ENCODE measurements at places on chromosomes 5 and 9.

DNA sequence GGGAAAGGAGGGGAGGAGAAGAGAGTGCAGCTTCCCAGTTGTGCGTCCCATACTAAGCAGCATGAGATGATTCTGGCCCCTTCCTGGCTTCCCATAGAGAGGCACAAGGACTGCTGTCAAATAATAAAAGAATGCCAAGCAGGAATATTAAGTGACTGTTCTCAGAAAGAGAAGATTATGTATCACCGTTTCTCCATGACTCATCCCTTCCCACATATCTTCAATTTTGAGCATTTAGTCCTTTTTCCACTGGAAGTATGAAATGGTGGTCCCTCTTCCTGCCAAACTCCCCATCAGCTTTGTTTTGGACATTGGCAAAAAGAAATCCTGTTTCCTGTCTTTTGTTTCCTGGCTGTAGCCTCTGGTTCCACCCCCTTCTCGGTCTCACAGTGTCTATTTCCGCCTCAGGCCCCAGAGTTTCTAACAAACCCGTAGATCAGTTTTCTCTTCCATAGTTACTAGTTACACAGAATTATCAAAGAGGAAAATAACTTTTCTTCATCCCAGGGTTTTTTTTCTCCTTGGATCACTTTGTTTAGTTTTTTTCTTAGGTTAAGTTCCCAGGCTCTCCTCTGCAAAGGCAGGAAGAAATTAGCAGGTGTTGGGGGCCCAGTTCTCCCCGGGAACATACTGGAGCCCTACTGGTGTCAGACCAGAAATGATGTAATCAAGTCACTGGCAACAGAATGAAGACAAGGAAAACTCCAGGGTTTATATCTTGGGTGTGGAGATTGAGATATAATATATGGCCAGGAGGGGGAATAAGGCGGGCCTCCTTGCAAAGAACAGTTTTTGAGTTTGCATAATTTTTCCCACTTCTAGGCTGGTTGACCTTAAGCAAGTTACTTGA is 26.4 kb upstream of the ARHGAP26 start:
- peak; percentile 62 for DNase-seq

GRCh38 chr9:87498046-87498810 is 561 bp downstream of the DAPK1 start:
- peak; percentile 8 for DNase-seq

GRCh38 chr9:99184475-99185347 is 37.0 kb downstream of the ALG2 start:
- peak; percentile 95 for DNase-seq

DNA sequence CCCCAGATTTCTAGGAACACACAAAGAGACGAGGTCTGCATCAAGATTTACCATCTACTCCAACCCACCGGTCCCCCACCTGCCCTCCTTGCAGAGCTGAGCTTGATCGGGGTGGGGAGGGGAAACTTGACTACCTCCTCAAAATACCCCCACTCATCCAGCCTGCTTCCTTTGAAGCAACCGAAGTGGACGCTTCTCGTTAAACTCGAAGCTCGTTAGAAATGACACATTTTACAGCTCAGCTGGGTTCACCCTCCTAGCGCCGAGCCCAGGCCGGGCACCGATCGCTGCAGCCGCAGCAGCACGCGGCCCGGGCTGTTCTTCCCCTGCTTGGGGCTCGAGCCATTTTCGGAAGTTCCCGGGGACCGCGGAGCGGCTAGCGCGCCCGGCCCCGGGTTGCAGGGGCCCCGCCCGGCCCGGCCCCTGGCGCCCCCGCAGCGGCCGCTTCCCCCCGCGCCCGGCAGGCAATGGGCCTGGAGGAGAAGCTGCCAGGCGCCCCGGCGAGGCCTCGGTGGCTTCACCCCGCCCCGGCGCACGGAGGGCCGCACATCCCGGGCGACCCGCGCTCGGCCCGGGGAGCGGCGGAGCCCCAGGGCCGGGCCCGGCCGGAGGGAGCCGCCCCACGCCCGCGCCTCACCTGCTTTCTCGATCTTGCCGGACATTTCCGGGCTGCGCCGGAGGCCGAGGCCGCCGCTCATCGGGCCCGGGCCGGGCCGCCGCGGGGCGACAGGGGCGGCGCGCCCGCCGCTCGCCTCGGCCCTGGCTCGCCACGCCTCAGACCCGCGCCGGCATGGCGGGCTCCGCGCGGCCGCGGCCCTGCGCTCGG is 530 bp downstream of the RAPGEF1 start:
- no peak for DNase-seq

- DNase-seq = no peak
Measured at GRCh38 chr9:4105183-4105582, 194.7 kb downstream of the GLIS3 start.

DNA sequence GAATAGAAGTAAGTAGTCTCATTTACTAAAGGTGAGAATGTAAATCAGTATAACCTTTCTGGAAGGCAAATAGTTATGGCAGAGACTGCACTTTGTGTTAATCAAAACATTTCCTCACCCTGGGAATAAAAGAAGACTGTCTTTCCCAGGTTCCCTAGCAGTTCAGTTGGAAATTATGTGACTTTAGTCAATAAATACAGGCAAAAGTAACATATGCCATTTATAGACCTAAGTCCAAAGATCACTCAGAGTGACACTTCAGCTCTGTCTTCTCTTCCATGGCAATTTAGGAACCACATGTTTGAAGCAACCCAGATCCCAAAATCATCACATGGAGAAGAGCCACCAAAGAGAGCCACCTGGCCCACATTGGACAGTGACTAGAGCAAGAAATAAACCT is 160.7 kb upstream of the SV2C start:
- DNase-seq = no peak

DNA sequence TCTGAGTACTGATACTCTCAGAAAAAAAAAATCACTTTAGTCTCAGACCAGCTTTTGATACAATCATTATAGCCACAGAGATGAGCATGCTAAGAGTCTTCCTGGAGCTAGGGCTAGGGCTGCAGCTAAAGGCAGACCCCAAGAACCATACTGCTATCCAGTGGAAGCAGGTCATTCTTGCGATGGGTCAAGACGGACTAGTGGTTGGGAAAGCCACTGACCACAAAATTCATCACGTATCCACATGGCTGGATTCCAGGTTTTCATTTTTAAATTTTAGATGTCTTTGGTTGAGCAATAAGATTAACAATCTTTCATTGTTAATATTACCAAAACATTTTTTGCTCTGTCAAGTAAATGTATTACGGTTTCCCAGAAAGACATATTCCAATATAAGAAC is 598.1 kb downstream of the DNAH5 start:
- DNase-seq = no peak

Data from fibroblast of mammary gland (primary cell).